ENCODE measurements at places on chromosomes 13 and 19.

DNA sequence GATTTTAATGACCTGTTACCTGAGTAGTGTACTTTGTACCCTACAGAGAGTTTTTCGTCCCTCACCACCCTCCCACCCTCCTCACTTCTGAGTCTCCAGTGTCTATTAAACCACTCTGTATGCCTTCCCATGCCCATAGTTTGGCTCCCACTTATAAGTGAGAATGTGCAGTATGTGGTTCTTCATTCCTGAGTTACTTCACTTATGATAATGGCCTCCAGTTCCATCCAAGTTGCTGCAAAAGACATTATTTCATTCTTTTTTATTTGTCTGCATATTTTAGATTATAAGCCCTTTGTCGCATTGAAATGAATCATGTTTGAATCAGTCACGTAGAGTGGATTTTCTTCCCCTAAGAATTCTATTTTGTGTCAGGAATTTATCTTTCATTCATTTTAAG, 12.2 kb upstream of the HTR2A start:
- DNase-seq = no peak
- no peak overlapping the region for H3K4me3 ChIP-seq
- H3K27me3 ChIP-seq = peaks cover 40% of the 10 kb centered on the region
- no peaks in the 10 kb centered on the region for H3K36me3 ChIP-seq

DNA sequence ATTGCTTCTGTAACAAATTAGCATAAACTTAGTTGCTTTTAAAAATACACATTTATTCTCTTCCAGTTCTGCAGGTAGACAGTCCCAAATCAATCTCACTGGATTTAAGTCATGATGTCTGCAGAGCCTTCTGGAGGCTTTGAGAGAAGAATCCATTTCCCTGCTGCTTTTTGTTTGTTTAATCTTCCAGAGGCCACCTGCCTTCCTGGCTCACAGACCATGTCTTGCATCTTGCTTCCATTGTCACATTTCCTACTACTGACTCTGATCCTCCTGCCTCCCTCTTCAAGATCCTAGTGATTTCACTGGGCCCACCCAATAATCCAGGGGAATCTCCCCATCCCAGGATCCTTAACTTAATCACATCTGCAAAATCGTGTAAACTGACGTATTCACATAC, 473.3 kb downstream of the ITGBL1 start:
- H3K36me3 ChIP-seq = no peaks in the 10 kb centered on the region
- peaks cover 33% of the 10 kb centered on the region for H3K27me3 ChIP-seq
- DNase-seq = no peak
- no peak overlapping the region for H3K27ac ChIP-seq
- H3K4me1 ChIP-seq = no peaks in the 10 kb centered on the region

DNA sequence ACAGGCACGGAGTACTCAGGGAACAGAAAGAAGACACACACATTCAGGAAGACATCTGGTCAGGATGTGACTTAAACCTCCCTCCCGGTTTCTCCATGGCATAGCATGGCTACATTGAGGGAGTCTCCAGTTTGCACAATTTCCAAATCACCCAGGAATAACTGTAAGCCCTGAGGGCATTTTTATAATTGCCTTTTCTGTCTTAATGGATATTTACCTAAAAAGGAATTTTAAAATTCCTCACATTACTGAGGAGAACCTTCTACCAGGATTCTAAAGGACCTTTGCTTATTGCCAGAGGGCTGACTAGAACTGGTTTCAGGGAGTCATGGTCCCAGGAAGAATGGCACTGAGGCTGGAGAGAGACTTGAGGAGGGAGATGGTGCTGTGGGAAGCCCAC, 21.4 kb downstream of the PEG3 start:
- H3K4me1 ChIP-seq = no peaks in the 10 kb centered on the region
- H3K27me3 ChIP-seq = no peaks in the 10 kb centered on the region
- H3K36me3 ChIP-seq = no peaks in the 10 kb centered on the region
- DNase-seq = no peak
- no peak overlapping the region for H3K4me3 ChIP-seq
- no peak overlapping the region for H3K27ac ChIP-seq

GRCh38 chr13:105874814-105875213, 660.6 kb downstream of the EFNB2 start:
- no peak for DNase-seq
- no peak overlapping the region for H3K4me3 ChIP-seq
- H3K4me1 ChIP-seq = no peaks in the 10 kb centered on the region
- H3K27me3 ChIP-seq = no peaks in the 10 kb centered on the region
- no peaks in the 10 kb centered on the region for H3K36me3 ChIP-seq
- H3K27ac ChIP-seq = no peak overlapping the region

GRCh38 chr13:23381866-23382265, 51.6 kb downstream of the SACS start:
- H3K4me1 ChIP-seq = peaks cover 18% of the 10 kb centered on the region
- DNase-seq = no peak
- peaks cover 27% of the 10 kb centered on the region for H3K27me3 ChIP-seq
- no peak overlapping the region for H3K27ac ChIP-seq
